ENCODE measurements at places on chromosomes 1 and 21. TPM values are rescaled to one million over a fixed set of nuclear protein-coding genes. Genes with fewer than 3 reads are reported as not detected.

GRCh38 chr1:26811057-26811456, 15.4 kb upstream of the ZDHHC18 start:
- no peak overlapping the region for H3K4me3 ChIP-seq
- peaks cover 17% of the 10 kb centered on the region for H3K4me1 ChIP-seq
- no peaks in the 10 kb centered on the region for H3K27me3 ChIP-seq
- H3K36me3 ChIP-seq = no peaks in the 10 kb centered on the region

The FAM177B gene
- total RNA-seq = not detected

DNA sequence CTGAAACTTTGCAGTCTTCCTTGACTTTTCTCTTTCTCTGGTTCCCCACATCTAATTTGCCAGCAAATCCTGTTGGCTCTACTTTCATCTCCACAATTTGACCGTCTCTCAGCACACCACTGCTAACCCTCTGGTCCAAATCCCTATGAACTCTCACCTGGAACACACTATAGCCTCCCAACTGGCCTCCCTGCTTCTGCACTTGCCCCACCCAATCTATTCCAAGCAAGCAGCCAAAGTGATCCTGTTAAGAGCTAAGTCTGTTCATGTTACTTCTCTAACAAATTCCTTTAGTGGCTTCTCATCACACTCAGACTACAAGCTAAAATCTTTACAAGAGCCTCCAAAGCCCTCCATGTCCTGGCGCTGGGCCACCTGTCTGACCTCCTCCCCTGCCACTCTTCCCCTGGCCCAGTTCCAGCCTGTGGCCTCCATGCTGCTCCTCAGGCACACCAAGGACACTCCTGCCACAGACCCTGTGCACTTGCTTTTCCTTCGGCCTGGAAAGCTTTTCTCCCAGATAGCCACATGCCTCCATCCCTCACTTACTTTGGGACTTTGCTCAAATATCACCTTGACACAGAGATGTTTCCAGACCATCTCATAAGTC, 104.1 kb downstream of the DTL start:
- no peaks in the 10 kb centered on the region for H3K4me1 ChIP-seq
- peaks cover 20% of the 10 kb centered on the region for H3K36me3 ChIP-seq
- DNase-seq = no peak

- no peak for DNase-seq
- peaks cover 7% of the 10 kb centered on the region for H3K4me1 ChIP-seq
- no peak overlapping the region for H3K4me3 ChIP-seq
- H3K27ac ChIP-seq = no peak overlapping the region
- no peaks in the 10 kb centered on the region for H3K36me3 ChIP-seq
- peaks cover 13% of the 10 kb centered on the region for H3K27me3 ChIP-seq
Observed at GRCh38 chr1:31812158-31812829, 3.5 kb downstream of the SPOCD1 start.

The ADCY10 gene
- 0.09 TPM for total RNA-seq

DNA sequence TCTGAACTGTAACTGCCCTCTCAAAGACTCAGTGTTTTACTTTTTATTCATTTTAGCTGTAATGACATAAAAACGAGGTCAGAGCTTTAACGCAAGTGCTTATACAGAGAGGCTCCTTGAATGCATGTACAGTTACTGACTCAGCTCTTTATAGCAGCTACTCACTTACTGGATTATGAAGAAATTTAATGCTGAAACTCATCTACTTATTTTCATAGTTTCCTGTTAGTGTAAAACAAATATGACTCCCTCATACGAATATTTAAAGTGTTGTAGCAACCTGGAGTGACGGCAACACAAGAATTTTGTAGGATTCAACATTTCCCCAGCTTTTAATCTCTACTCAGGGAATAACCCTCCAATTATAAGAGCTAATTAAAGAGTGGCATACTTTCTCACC, 32.7 kb downstream of the ADSS2 start:
- H3K27me3 ChIP-seq = no peaks in the 10 kb centered on the region
- H3K36me3 ChIP-seq = peaks cover 79% of the 10 kb centered on the region
- H3K4me1 ChIP-seq = peaks cover 20% of the 10 kb centered on the region

DNA sequence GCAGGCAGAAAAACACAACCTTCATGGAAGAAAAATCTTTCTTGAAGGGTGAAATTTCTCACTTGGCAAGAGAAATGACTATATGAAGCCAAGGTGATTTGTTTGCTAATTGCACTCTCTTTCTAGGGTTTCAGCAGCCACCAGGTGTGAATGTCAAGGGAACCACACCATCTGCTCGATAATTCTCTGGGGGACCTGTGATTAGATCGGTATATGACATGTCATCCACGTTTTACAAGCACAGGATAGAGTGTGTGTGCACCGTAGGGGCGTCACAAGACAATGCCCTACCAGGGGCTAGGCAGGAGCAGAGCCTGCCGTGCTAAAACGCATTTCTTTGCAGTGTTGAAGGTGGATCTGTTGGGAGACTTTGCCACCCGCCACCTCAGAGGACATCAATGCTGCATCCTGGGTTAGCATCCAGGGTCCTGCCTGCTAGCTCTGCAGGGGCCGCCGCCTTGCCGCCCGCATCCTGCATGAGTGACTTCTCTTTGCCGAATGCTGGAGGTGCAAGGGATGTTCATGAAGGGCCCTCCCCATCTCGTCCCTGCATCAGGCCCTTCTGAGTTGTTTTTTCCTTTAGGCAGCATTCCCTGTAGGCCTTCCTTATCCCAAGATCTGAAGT, 37.8 kb upstream of the CCSAP start:
- H3K27ac ChIP-seq = no peak overlapping the region
- no peaks in the 10 kb centered on the region for H3K36me3 ChIP-seq
- no peak for DNase-seq
- H3K4me1 ChIP-seq = no peaks in the 10 kb centered on the region
- H3K4me3 ChIP-seq = no peak overlapping the region

- no peak overlapping the region for H3K4me3 ChIP-seq
- H3K27ac ChIP-seq = no peak overlapping the region
- H3K27me3 ChIP-seq = no peaks in the 10 kb centered on the region
- peaks cover 2% of the 10 kb centered on the region for H3K4me1 ChIP-seq
- DNase-seq = no peak
Observed at GRCh38 chr1:1763657-1764621, 14.3 kb downstream of the NADK start.

- peaks cover 41% of the 10 kb centered on the region for H3K36me3 ChIP-seq
- H3K27me3 ChIP-seq = no peaks in the 10 kb centered on the region
- no peak overlapping the region for H3K4me3 ChIP-seq
- no peak for DNase-seq
- H3K4me1 ChIP-seq = no peaks in the 10 kb centered on the region
Observed at GRCh38 chr1:200970771-200971427, 52.6 kb downstream of the KIF21B start.

The PLA2G2D gene
- total RNA-seq = not detected

The GBP4 gene
- 14.3 TPM for total RNA-seq

DNA sequence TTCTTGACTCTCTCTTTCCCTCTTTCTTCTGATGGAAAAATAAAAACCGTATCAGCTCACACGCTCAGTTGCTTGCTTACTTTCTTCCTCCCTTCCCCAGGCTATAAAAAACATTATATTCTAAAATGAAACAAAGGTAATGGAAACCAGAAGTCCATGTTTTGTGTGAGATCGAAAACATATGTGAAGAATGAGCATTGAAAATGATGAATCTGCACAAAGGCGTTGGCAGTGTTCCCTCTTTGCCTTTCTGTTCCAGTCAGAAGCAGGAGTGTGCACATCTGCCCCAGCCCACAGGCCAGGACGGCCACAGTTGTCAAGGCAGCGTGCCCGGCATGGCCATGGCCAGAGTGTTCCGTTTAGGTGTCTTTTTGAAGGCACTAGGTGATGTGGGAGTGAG, 185.3 kb upstream of the USP24 start:
- H3K36me3 ChIP-seq = no peaks in the 10 kb centered on the region
- H3K4me1 ChIP-seq = no peaks in the 10 kb centered on the region
- no peak overlapping the region for H3K4me3 ChIP-seq
- no peak for DNase-seq
- no peak overlapping the region for H3K27ac ChIP-seq
